HT-29 (cell line): ENCODE measurements at places on chromosomes 7 and 10. TPM values are rescaled to one million over a fixed set of nuclear protein-coding genes. Genes with fewer than 3 reads are reported as not detected.

The SPDYE2B gene
- total RNA-seq = not detected in 2 replicates

The ANKRD1 gene
- total RNA-seq = 0.08 TPM in 1 of 2 replicates, not detected in the other

The SEMA3A gene
- 7.2 and 9.4 TPM in 2 replicates for total RNA-seq

The FAM13C gene
- total RNA-seq = not detected in 2 replicates

The TMEM178B gene
- 2.1 and 2.3 TPM in 2 replicates for total RNA-seq

The ACTR3C gene
- 37.7 and 45.9 TPM in 2 replicates for total RNA-seq

The MKX gene
- total RNA-seq = not detected in 2 replicates

The C7orf57 gene
- not detected in 2 replicates for total RNA-seq

The CRTAC1 gene
- total RNA-seq = not detected in 2 replicates

The RARRES2 gene
- 10.5 and 12.6 TPM in 2 replicates for total RNA-seq

The STMP1 gene
- 2.9 and 3.3 TPM in 2 replicates for total RNA-seq

The PYROXD2 gene
- 10.8 and 20.9 TPM in 2 replicates for total RNA-seq

The CTAGE15 gene
- 0.51 and 1.4 TPM in 2 replicates for total RNA-seq

The ZMYND11 gene
- 20.9 and 24.2 TPM in 2 replicates for total RNA-seq

The FKBP9 gene
- 63.5 and 77.2 TPM in 2 replicates for total RNA-seq

The IGFBP3 gene
- not detected in 2 replicates for total RNA-seq

The TMEM243 gene
- 73.9 and 74.5 TPM in 2 replicates for total RNA-seq

The DPYSL4 gene
- total RNA-seq = 0.05 TPM in 1 of 2 replicates, not detected in the other

The TUBB8 gene
- total RNA-seq = not detected in 2 replicates

The TRPV5 gene
- 0.18 TPM in 1 of 2 replicates, not detected in the other for total RNA-seq

The PALD1 gene
- total RNA-seq = 23.9 and 25.5 TPM in 2 replicates

The HOXA5 gene
- 22.1 and 29.3 TPM in 2 replicates for total RNA-seq

The FAM25C gene
- total RNA-seq = not detected in 2 replicates

The FAM53B gene
- 17.8 and 20.2 TPM in 2 replicates for total RNA-seq

The CCDC71L gene
- total RNA-seq = 9.8 and 12.5 TPM in 2 replicates

The SLC18A2 gene
- not detected in 2 replicates for total RNA-seq

The SSC4D gene
- total RNA-seq = 2.2 and 2.9 TPM in 2 replicates

The IKZF1 gene
- not detected in 2 replicates for total RNA-seq

The BTAF1 gene
- 19.3 and 23.2 TPM in 2 replicates for total RNA-seq

The IFIT5 gene
- total RNA-seq = 3.3 and 6.0 TPM in 2 replicates

The LRRC61 gene
- total RNA-seq = 74.3 and 76.1 TPM in 2 replicates

The IRF5 gene
- total RNA-seq = 17.9 and 19.1 TPM in 2 replicates

The IL2RA gene
- total RNA-seq = not detected in 2 replicates

The CALHM1 gene
- total RNA-seq = not detected in 2 replicates

The SYT15B gene
- total RNA-seq = not detected in 2 replicates

The CFAP43 gene
- total RNA-seq = 0.16 and 0.18 TPM in 2 replicates

The HOXA9 gene
- 96.1 and 99.2 TPM in 2 replicates for total RNA-seq

The OR6V1 gene
- total RNA-seq = not detected in 2 replicates

The HOGA1 gene
- 0.26 and 0.36 TPM in 2 replicates for total RNA-seq

The AASS gene
- 0.18 and 0.23 TPM in 2 replicates for total RNA-seq

The ORAI2 gene
- total RNA-seq = 37.4 and 39.8 TPM in 2 replicates

The PHYH gene
- total RNA-seq = 4.6 and 6.0 TPM in 2 replicates

The NEUROD6 gene
- total RNA-seq = not detected in 2 replicates

The NKX2-3 gene
- total RNA-seq = not detected in 2 replicates

The ANXA8L1 gene
- total RNA-seq = not detected in 2 replicates

The OLAH gene
- total RNA-seq = not detected in 2 replicates
